ENCODE measurements at places on chromosomes 6 and 20.

- no peak for DNase-seq
These were observed 51.6 kb upstream of the OGFRL1 start for GRCh38 chr6:71236926-71237434.

DNA sequence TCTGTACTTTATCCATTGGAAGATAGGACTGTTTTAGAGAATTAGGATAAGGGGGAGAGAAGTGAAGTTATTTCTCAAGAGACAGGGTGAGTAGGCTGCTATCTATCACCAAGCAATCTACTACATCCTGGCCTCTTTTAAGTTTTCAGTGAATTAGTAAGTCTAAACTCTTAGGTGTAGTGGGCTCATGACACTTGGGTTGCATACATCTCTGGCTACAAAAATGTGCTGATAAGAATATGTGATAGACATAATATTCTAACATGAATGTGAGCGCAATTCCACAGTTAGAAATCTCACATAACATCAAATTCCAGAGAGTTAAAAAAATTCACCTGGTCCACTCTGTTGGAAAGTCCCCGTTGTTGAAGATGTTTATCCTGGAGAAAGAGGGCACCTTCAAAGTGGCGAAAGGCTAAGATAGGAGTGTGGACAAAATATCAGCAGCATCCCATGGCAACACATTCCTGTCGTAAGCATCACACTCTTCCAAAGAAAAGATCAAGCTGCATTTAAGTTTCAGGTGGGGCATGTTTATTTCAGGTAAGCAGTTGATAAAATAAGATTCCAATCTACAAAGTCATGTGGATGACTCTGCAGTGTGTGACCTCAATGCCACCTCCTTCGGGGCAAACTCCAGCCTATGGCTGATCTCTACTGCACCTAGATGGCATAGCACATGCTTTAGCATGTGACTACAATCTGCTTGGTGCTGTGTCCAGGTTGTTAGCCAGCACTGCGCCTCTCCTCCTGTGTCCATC is 111.7 kb upstream of the NEDD9 start:
- DNase-seq: no peak

DNA sequence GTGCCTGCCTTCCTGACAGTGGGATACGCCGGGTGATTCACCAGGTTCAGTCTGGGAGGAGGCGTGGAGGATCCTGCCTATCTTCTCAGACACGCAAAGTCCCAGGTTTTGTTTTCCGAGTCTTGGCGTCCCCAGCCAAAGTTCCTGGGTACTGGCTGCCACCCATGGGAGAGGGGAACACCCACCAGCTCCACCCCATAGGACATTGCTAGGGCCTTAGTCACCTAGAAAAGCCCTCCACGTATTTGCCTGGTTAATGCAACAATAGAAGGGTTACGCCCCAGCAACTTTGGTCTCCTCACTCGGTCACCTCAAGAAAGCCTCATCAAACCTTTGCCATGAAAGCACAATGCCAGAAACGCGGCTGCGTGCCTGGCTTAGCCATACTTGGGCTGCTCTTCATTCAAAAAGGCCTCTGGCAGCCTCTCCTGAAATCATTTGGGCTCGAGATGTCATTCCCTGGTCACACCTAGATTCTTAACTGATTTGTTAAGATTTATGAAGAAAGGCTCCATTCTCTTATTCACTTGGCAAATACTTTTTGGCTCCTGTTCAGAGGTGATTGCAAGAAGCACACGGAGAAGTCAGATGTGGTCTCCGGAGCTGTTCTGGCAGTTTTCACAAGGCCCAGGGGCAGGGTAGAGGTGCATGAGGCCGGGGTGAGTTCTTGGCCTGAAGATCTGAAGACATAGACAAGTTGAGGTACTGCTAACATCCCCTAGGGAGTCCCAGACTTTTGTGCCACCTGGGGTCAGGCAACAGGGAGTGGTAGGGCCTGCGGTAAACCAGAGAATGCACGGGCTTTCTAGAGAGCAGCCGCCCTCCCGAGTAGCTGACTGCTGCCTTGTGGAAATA is 35.5 kb upstream of the ZNF133 start:
- no peak for DNase-seq

- DNase-seq: no peak
These were observed 94.1 kb downstream of the HIVEP2 start for GRCh38 chr6:142850679-142851423.

- DNase-seq: no peak
These were observed 61.0 kb downstream of the ARHGAP18 start for GRCh38 chr6:129648819-129649491.

- no peak for DNase-seq
These were observed 26.9 kb downstream of the ADRM1 start for GRCh38 chr20:62329389-62330377.

DNA sequence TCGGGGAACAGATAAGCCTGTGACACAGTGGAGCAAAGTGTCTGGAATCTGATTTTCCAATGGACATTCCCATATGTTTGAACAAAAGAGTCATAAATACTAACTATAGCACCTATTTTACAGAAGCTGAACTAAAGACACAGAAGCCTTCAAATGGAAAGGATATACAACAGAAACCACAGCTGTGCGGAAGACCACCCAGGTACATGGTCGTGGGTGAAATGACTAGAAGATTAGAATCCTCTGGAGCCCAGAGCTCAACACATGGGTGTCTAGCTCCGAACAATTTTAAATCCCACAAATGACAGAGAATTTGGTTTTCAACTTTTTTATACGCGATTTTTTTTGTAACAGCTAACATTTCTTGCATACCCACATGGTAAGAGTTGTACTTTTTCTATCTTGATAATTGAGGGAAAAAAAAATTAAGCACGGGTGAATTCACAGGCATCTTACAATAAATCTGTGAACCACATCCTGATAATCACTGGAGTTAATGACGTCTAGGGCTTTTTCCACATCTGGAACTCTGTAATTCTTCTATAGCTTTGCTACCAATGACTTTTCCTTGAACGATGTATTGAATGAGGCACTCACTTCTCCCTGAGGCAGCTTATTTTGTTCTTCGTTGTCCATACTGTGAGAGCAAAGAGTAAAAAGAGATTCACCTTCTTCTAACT is 271.1 kb upstream of the AGPAT4 start:
- no peak for DNase-seq

DNA sequence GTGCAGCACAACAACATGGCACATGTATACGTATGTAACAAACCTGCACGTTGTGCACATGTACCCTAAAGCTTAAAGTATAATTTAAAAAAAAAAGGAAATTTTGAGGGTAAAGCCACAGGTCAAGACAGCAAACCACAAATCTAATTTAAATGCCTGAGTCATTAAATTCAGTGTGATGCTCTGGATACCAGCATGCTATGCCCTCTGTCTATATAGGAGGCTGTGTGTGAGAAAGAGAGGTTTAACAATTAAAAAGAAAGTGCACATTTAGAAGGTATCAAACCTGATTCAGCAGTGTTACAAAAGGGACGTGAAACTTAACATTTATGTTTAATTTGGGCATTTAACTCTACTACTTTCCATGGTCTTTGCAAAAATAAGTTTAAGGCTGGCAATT is 276.3 kb downstream of the ADGRB3 start:
- no peak for DNase-seq

DNA sequence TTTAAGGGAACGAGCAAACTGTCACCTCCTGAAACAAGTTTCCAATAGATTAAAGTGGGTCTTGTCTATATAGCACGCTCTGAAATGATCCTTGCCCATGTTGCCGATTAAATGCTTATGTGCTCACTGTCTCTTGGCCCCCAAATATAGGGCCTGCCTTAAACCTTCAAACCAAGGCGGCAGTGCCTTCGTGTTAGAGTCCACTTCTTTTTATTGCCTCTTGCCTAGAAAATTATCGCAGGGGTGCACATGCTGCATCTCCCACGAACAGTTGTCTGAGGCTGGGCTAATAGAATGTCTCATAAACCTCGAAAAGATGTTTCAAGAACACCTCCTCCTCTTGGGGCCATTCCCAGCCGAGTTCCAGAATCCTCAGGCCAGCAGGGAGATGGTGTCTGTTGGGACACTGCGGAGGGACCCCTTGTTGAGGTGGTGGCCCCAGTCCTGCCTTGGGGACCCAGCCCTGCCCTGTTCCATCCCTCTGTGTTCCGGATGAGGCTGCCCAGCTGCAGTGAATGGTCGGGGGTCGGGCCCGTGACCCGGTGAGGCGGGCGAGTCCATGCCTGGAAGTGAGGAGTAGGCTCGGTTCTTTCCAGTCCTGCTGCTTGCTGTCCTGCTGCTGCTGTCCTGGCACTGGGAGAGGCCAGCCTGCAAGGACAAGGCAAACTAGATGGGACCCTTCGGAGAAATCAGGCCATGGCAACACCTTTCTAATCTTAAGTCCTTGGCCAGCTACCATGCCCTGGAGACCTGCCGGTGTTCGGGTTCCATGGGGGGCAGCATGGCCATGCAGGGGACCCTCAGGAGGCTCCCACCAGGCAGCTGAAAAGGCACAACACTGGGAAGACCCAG is 34.7 kb upstream of the SLCO4A1 start:
- no peak for DNase-seq
